ENCODE measurements at places on chromosomes 4 and X.
A peak's percentile ranks its signal among the peaks of the same experiment; 100 is the strongest.

DNA sequence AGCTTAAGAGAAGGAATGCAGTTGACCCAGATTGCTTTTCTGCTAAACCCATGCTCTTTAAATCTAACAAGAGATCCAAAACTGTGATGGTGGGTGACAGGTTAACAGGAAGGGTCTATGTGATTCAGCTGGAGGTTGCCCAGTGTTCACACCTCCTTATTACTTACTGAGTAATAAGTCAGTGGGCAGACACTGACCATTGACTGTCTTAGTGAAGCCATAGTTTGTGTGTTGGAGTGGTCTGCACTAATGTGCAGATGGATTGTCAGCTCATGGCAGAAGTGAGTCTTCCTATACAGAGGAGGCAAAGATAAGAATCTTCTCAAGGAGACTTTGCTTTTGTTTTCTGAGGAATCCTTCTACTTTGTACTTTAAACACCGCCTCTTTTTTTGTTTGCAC lies 15.2 kb upstream of the RUFY3 start:
- no peak for DNase-seq

- no peak for DNase-seq
Measured at GRCh38 chr4:6692806-6693205, 872 bp upstream of the S100P start.

- DNase-seq = no peak
Measured at GRCh38 chr4:83782591-83782990, 246.7 kb downstream of the GPAT3 start.

DNA sequence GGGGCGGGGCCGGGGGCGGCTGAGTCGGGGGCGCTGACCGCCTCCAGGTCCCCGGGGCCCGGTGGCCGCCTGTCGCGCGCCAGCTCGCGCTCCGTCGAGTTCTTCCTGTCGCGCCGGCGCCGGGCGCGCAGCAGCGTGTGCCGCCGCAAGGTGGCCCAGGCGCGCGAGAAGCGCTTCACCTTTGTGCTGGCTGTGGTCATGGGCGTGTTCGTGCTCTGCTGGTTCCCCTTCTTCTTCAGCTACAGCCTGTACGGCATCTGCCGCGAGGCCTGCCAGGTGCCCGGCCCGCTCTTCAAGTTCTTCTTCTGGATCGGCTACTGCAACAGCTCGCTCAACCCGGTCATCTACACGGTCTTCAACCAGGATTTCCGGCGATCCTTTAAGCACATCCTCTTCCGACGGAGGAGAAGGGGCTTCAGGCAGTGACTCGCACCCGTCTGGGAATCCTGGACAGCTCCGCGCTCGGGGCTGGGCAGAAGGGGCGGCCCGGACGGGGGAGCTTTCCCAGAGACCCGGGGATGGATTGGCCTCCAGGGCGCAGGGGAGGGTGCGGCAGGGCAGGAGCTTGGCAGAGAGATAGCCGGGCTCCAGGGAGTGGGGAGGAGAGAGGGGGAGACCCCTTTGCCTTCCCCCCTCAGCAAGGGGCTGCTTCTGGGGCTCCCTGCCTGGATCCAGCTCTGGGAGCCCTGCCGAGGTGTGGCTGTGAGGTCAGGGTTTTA lies 1.5 kb downstream of the ADRA2C start:
- no peak for DNase-seq

DNA sequence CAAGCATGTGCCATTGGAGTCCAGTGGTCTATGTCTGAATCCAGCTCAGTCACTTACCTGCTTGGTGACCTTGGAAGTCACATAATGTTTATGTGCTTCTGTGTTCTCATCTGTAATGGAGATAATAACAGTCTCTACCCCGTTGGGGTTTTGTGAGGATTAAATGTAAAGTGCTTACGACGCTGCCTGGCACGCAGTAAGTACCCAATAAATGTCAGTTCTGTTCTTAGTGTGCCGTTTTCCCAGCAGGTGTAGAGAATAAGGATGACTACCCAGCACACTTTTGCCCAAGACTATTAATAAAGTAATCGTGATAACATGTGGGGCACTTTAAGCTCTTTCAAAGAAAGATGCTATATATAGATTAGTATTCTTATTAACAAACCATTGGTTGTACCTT lies 56.7 kb downstream of the MTM1 start:
- no peak for DNase-seq

- DNase-seq = no peak
Measured at GRCh38 chr4:26171941-26172340, 148.9 kb upstream of the RBPJ start.

- peak; percentile 18 for DNase-seq
Measured at GRCh38 chr4:3766785-3767569, 792 bp downstream of the ADRA2C start.

DNA sequence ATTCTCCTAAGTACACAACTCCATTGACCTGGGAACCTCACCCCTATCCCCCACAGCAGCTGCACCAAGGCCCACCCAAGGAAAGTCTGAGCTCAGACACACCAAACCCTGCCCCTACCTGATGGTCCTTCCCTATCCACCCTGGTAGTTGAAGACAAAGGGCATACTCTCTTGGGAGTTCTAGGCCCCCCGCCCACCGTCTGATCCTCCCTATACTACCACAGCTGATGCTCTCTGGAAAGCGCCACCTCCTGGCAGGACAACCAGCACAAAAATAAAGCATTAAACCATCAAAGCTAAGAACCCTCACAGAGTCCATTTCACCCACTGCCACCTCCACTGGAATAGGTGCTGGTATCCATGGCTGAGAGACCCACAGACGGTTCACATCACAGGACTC lies 83.6 kb downstream of the ANAPC10 start:
- no peak for DNase-seq

GRCh38 chrX:18549643-18550042 lies 122.3 kb downstream of the RS1 start:
- no peak for DNase-seq

DNA sequence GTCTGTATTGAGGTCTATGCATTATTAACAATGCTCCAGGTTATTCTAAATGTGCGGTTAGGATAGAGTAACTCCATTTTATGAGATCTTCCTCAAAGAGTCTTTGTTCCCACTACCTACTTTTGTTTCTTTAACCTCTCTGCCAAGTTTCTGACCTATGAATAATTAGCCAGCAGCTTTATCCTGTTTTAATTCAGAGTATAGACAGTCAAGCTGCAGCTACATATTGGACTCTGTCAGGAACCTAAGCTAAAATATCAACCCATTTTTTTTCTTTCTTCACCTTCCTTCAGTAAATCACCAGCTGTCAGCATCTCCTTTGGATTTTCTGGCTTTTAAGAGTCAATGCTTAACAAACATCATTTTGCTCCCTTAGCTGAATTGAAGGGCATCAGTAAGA lies 72.3 kb downstream of the TMEM47 start:
- DNase-seq = no peak

DNA sequence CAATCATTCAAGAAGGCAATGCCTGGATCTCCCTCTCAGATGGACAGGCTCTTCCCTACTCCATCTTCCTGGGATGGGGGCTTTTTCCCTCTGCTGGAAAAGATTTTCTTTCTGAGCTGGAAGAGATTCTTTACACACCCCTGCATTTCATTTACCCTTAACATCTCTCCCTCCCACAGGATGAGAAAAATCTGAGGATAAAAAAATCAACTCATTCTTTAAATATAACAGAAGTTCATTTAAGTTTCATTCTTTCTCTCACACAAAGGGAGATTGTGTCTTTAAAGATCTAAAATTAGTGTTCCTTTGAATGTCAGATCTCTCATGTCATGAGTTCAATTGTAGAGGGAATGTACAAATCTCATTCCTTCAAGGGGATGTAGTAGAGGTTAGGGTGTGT lies 109.0 kb downstream of the ZNF518B start:
- no peak for DNase-seq

DNA sequence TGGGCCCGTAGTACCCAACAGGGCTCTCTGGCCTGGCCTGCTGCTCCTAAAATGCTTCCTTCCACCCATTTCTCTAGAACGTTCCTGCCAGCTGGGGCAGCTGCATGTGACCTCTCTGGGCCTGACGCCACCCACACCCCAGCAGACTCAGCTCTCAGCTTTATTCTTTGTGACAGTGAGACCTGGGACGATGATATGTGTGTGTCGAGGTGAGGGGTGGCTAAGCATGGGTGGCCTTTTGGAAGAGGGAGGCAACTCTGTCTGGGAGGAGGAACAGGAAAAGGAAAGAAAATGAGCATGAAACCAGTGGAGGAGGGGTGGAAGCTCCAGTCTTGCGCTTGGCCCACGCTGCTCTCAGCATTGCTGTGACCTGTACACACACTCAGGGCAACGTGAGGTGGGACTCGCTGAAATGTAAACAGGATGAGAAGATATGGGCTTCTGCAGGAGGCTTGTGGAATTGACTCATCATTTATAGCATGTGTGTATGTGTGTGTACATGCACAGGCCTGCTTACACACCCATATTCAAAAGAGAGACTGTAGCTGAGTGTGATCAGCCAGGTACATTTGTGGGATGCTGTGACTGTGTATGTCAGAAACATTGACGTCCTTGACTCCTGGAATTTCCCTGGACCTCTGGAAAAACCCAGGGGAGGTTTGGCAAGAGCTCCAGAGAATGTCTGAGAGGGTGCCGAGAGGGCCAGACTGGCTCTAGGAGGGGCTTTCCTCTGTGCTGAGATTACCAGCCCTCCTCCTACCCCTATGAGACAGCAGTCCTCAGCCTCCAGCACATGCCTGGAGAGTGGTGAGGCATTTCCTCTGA lies 137.9 kb downstream of the PJA1 start:
- DNase-seq = no peak

DNA sequence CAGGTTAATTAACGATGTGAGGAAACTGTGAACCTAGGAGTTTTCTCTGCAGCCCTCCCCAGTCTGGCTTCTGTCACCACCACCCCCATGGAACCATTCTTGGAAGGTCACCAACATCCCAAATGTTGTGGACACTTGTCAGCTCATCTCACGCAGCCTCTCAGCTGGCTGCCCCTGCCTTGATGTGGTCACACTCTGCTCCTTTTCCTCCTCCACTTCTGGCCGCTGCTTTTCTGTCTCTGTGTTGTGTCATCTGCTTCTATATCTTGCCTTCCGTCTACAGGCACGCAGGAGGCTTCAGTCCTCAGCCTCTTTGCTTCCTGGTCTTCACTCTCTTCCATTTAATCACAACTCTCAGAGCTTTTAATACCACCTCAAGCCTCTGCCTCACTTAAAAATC lies 371.5 kb upstream of the SLIT2 start:
- DNase-seq = peak; percentile 28

DNA sequence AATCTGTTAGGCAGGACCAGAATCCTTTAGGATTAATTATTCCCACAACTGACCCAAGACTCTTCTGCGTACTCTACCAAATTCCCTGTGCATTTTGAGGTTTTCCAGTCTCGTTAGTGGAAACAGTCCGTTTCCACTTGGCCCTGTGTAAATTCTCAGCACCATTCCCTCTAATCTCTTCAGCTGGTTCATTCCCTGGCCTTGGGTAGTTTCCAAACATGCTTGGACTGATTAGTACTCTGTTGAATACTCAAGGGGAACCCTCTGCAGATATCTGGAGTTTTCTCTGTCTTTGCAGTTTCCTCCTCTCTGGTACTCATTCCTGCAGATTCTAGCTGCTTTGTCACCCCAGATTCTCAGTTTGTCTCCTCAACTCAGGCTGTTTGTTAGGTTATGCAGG lies 80.4 kb downstream of the ZFX start:
- DNase-seq = no peak

DNA sequence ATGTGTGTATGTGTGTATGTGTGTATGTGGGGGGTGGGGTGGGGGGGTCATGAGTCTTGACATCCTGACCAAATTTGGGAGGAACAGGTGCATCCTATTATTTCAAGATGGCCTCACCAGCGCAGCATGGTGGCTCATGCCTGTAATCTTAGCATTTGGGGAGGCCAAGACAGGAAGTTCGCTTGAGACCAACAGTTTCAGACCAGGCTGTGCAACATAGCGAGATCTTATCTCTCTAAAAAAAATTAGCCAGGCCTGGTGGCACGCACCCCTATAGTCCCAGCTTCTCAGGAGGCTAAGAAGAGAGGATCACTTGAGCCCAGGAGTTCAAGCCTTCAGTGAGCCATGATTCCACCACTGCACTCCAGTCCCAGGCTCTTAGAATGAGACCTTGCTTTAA lies 47.0 kb upstream of the DHRSX start:
- no peak for DNase-seq

GRCh38 chr4:129179276-129179675 lies 83.3 kb downstream of the C4orf33 start:
- no peak for DNase-seq

DNA sequence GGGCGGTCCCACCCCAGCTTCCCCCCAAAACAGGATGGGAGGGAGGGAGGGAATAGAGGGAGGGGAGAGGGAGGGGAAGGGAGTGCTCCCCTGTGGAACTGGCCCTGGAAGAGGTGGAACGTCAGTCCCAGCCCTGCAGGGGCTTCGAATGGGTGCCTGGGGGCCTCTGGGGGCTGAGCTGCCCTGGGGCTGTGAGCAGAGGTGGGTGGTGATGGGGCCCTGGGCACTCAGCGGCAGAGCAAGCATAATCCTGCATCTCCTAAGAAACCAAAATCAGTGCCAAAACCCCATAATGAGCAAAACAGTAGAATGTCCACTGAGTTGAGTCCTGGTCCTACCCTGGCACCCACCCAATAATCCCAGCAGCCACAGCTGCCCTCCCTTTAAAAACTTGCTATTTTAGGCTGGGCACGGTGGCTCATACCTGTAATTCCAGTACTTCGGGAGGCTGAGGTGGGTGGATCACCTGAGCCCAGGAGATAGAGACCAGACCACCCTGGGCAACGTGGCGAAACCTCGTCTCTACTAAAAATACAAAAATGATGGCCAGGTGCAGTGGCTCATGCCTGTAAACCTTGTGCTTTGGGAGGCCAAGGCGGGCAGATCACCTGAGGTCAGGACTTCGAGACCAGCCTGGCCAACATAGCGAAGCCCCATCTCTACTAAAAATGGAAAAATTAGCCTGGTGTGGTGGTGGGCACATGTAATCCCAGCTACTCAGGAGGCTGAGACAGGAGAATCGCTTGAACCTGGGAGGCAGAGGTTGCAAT lies 11.1 kb downstream of the DOK7 start:
- no peak for DNase-seq

DNA sequence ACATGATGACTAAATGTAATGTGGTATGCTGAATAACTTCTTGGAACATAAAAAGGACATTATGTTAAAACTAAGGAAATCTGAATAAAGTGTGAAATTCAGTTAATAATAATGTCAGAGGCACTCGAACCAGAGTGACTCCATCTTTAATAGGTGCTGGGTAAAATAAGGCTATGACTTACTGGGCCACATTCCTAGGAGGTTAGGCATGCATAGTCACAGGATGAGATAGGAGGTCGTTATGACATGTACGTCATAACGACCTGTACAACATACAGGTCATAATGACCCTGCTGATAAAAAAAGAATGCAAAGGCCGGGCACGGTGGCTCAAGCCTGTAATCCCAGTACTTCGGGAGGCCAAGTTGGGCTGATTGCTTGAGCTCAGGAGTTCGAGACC lies 28.9 kb upstream of the OPHN1 start:
- no peak for DNase-seq

- DNase-seq = peak; percentile 29
Measured at GRCh38 chrX:118507766-118508165, 12.2 kb downstream of the DOCK11 start.

GRCh38 chr4:10108391-10108790 lies 8.2 kb downstream of the WDR1 start:
- no peak for DNase-seq

Data from AG08395 (cell line).